ENCODE measurements at places on chromosomes 4 and X.

DNA sequence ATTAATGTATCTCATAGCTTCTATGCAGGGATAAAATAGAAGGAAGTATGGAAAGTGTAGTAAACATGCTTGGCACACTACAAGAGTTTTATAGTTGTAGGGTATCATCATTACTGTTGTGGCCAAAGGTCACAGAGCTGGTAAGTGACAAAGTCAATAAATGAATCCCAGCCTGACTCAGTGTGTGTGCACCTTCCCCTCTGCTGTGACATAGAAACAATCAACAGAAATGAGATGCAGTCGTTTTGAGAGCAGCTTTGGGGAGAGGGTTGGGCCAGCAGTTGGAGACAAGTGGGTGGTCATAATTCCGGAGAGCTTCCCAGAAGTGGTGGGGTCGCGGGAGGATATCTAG is 82.4 kb upstream of the RBPJ start:
- no peak for DNase-seq

DNA sequence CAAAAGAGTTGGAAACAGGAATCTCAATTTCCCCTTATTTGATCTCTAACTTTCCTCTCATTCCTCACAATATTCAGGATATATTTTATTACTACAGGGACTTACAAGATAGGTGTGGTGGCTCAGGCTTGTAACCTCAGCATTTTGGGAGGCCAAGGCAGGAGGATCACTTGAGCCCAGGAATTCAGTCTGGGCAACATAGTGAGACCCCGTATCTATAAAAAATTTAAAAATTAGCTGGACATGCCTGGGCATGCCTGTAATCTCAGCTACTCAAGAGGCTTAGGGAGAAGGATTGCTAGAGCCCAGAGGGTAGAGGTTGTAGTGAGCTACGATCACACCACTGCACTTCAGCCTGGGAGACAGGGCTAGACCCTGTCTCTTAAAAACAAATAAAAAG is 200.4 kb downstream of the CAMK2D start:
- DNase-seq, result no peak

GRCh38 chrX:3548765-3549391 is 164.6 kb downstream of the PRKX start:
- no peak for DNase-seq

- no peak for DNase-seq
Measured at GRCh38 chr4:184259081-184259480, 41.4 kb upstream of the ENPP6 start.

DNA sequence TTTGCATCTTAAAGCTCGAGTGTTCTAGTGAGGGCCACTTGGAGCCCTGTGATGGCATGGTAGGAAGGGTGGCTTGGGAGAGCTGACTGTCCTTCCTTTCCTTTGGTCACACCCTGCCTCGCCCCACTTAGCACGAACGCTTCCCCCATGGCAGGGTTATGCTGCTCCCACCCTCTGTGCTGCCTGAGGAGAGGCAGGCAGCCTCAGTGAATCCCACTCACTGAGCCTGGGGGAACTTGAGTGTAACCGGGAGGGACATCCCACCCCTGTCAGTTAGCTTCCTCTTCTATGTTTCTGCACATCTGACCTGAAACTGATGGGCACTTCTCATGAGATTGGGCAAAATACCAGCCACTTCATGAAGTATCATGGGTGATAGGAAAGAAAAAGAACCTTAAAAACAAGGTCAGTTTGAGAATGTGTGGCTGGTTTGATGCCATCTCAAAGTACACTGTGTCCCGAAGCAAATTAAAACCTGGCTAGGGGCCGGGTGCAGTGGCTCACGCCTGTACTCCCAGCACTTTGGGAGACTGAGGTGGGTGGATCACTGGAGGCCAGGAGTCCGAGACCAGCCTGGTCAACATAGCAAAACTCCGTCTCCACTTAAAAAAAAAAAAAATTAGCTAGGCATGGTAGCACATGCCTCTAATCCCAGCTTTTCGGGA is 10.1 kb downstream of the TKTL1 start:
- no peak for DNase-seq

DNA sequence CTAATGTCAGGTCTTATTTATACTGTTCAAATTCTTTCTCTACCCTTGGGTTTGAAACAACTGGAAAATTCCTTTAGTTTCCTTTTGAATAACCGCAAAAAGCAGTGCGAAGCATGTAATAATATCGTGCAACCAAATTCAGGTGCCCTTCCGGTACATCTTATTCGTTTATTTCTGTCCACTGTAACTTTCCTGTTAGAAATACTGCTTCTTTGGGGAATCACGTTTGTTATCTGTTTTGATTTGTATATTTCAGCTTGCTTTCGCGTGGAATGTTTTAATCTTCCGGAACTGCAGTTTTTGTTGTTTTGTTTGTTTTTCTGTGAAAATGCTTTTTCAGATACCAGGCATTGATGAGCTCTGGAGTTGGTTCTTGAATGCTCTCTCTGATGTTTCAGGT is 85.7 kb upstream of the HPRT1 start:
- no peak for DNase-seq

- DNase-seq, result no peak
Measured at GRCh38 chr4:1170156-1170975, 2.0 kb downstream of the SPON2 start.

DNA sequence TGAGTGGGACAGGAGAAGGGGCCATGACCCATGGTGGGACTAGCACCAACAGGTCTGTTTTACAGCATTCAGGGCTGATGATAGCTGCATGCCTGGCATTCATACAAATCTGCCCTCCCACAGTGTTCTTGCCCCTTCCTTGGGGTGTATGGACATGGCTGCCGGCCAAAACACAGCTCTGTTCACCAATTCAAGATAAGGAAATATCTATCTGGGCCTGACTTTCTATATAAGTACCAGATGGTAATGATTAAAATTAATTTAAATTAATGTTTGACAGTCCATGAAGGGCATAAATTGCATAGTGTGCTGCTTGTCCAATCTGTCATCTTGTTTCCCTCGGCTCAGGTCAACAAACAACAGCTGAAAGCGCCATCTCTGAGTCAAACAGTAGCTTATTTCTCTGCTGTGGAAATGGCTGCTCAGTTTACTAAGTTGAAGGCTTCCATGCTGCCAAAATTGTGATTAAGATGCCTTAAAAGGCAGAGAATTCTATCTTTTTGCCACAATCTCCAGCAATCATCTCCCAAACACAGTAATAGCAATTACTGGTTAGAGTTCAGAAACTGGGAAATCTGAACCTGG is 67.0 kb upstream of the TSPAN7 start:
- DNase-seq, result no peak

DNA sequence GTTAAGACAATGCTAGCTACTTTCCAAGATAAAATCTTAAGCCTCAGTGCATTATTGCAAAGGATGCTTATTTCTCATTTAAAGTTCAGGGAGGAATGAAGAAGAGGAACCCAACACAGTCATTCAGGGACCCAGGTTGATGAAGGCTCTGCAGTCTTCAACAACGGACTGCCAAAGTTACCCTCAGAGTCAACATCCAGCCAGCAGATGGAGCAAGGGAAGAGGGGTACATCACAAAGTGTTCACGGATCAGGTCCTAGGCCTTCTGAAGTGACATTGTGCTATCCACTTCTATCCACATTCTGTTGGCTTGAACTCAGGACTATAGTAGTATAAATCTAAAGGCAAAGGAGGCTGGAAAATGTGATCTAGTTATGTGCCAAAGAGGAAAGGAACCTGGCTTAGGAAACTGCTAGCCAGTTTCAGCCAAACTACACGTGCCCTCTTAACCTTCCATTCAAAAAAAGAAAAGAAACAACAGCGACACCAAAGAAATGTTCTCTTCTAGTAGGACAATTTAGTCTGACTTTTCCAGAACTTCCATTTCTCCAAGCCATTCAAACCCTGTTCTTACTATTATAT is 28.8 kb downstream of the NKX6-1 start:
- no peak for DNase-seq

GRCh38 chr4:167023364-167023925 is 210.8 kb downstream of the SPOCK3 start:
- DNase-seq, result no peak

DNA sequence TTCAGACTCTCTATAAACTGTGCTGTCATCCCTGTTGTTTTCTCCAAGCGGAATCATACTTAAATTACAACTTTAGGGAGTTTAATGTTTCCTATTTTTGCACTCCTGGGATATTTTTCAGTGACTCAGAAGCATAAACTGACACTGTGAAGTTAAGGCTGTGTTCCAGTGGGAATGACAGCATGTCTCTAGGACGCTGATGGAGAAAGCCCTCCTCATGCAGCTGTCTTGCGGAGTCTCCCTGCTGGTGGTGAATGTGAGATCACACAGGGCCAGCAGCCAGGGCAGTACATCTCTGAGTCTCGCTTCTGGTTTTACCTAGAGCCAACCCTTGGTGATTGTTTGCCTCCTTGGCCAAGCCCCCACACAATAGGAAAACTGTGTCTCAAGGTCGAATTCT is 53.3 kb downstream of the NFKB1 start:
- DNase-seq, result no peak

Data from GM12892 (cell line).